ENCODE measurements at places on chromosomes 6 and 20. TPM values are rescaled to one million over a fixed set of nuclear protein-coding genes. Genes with fewer than 3 reads are reported as not detected.

- no peak for ATAC-seq
Measured at GRCh38 chr6:148295261-148295887, 47.3 kb upstream of the SASH1 start.

DNA sequence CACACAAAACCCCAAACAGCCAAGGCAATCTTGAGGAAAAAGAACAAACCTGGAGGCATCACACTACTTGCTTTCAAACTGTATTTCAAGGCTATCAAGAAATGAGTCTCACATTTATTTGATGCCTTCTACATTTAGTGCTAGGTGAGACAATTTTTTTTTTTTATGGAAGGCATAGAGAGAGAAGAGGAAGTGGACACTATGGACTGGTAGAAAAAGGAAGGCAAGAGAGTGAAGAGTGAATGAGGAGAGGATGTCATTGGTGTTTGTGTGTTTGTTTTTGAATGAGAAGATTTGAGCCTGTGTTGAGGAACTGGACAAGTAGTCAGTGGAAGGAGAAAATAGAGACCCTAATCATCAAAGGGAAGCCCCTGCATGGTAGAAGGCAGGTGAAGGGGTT is 182.0 kb upstream of the JAG1 start:
- ATAC-seq: no peak

DNA sequence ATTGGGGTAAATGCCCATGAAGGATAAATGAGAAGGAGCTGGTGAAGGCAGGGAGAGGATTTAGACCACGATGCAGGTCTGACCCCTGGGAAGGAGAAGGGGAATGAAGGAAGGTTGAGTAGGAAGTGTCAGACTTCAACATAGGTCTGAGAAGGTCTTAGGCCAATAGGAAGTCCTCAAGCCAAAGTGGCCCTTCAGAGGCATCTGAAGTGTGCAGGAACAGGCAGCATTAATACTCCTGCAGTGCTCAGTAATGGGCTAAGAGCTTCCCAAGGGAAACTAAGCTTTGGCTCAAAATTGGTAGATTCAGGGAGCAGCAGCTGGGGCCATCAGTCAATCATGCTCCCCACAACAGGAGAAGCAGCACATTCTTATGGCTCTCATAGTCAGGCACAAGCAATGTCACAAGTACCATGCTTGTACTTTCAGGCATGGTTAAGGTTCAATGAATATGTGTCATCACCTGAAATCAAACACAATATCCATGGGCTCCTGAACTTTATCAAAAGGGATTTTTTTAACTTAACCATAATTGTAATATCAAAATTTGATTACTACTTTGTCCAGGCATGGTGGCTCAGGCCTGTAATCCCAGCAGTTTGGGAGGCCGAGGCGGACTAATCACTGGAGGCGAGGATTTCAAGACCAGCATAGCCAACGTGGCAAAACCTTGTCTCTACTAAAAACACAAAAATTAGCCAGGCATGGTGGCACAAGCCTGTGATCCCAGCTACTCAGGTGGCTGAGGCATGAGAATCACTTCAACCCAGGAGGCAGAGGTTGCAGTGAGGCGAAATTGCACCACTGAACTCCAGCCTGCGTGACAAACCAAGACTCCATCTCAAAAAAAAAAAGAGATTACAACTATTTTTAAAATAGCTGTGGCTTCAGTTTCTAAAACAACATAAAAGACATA is 9.9 kb downstream of the RALGAPA2 start:
- no peak for ATAC-seq

GRCh38 chr6:64538722-64539121 is 903.1 kb downstream of the PHF3 start:
- no peak for ATAC-seq

DNA sequence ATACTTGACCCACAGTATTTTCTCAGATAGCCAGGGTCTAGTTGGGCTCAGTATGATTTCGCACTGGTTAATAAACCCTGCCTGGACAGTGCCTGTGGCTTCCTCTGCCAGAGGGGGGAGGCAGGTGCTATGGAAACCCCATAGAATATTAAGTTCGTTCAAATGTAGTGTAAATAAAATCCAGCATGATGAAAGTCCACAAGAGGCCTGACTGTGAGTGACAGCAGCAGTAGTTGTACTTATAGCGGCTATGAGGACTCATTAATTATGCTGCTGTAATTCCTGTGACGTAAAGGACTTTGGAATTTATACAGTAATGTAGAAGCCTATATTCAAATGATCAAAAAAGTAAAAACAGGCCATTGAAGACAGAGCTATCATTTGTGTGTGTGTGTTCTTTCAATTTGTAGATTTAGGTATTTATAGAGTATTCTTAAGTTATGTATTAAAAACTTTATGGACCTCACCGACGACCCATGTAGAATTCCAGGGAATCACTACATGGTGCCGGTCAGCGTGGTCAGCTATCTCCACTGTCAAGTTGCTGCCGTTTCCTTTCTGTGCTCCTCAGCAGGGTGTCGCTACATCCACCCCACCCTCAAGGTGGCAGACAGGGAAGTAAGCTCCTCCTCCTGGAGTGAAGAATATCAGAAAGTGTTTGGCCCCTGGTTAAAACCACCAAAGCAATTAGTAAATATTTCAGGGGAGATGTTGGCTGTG is 10.0 kb downstream of the PYGB start:
- ATAC-seq: no peak

- ATAC-seq: no peak
Measured at GRCh38 chr20:53409447-53409717, 184.3 kb downstream of the ZNF217 start.

SRMS gene
- 0.44 TPM for total RNA-seq

DNA sequence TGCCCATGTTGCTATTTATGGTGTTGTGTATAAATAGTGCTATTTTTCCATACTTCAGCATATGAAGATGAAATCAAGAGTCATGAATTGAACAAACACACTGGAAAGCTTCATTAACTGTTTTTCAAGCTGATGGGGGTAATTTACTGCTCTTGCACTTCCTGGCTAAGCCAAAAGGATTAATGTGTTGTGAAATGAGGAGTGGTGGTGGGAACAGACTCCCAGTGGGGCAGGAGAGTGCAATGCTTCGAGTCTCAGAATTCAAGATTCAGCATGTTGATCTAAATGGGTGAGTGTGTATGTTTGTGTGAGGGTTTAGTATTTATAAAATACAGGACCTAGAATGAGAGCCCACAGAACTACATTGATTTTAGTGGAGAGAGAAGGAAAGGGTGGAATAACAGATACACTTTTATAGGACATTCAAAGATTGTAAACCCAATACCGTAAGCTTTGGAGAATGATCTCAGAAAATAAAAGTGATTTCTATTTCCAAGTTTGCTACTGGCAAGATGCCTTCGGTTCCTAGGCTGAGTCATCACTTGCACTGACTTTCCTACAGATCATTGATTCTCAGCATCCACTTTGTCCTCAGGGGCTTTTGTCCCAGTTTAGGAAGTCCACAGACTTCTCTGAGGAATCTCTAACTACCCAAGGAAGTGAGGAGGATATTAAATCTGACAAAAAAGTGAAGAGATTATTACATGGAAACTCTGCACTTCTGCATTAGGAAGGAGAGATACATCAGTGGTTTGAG is 303.6 kb downstream of the TRDN start:
- no peak for ATAC-seq

C20orf96 gene
- 2.0 TPM for total RNA-seq

DNA sequence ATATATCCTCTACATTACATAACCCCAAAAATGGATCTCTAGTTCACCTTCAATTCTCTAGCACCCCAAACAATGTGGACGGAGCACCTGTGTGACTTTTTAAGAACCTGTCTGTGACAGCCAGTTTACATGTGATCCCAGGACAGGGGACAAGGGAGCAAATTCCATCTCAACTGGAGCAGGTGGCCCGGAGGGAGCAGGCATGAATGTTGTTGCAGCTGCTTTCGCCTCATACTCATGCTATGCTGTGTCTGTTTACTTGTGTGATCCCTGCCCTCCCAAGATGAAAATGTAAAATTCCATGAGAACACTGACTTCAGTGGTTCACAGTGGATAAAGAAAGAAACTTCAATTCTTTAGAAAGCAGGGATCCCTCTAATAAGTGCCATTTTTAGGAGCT is 600.3 kb downstream of the CDH26 start:
- ATAC-seq: no peak
